ENCODE measurements at places on chromosomes 11 and 22.

DNA sequence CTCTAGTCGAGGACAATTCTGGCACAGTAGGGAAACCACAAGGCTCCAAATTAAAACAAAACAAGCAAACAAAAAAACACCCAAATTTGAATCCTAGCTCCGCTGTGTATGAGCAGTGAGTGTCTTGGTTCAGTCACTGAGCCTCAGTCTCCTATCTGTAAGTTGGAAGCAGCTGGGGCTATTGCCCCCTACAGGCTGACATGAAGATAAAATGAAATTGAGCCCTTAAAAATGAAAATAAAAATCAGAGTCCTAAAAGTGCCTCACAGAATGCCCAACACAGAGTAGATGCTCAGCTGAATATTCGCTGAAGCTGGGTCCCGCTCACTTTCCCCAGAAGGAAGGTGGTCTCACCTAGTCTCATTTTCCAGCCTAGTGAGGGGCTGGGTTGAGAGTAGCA is 65.2 kb downstream of the PDE2A start:
- DNase-seq: peak; percentile 35

GRCh38 chr22:25364736-25365241 is 145.3 kb downstream of the CRYBB2 start:
- DNase-seq: no peak

- DNase-seq: peak; percentile 89
Measured at GRCh38 chr11:100719809-100720221, 32.7 kb downstream of the ARHGAP42 start.

GRCh38 chr22:46846150-46846831 is 83.8 kb downstream of the TBC1D22A start:
- DNase-seq: no peak

All from AG10803 (cell line).